ENCODE measurements at places on chromosomes 2 and 18.

DNA sequence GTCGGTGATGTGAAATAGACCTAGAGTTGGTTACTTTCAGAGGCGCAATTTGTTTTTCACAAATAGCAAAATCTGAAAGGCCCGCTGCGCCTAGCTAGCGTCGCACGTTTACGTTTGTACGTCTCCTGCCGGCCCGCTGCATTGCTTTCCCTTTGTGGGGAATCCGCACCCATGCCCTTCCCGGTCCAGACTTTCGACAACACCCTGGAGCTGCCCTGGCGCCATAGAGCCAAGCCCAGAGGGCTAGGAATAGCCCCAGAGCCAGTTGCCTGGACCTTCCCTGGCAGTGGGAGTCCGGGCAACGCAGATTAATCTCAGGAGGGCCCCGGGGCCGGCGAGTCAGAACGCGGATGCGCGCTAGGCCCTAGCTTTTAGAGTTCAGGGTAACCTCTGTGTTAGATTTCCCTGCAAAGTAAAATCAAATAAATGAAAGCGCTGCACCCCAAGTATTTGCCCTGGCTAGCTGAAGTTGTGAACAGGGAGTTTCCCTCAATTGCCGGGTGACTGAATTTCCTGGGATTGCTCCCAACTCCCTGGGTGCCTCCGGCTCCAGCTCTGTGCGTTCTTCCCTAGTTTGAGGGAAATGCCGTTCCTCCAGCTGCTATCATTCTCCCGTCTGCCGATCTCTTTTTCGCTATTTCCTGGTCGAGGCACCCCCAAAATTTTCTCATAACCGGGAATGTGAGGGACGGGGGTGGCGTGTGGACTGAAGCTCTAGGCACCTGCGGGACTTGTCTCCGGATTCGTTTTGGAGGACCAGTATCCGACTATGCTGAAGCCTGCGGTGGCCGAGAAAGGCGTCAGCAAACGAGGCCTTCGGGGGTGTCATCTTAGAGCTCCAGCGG, 1.2 kb upstream of the EN1 start:
- DNase-seq = no peak

DNA sequence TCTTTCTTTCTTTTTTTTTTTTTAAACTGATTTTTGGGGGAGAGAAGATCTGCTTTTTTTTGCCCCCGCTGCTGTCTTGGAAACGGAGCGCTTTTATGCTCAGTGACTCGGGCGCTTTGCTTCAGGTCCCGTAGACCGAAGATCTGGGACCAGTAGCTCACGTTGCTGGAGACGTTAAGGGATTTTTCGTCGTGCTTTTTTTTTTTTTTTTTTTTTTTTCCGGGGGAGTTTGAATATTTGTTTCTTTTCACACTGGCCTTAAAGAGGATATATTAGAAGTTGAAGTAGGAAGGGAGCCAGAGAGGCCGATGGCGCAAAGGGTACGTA, 587 bp downstream of the MEIS1 start:
- no peak for DNase-seq

DNA sequence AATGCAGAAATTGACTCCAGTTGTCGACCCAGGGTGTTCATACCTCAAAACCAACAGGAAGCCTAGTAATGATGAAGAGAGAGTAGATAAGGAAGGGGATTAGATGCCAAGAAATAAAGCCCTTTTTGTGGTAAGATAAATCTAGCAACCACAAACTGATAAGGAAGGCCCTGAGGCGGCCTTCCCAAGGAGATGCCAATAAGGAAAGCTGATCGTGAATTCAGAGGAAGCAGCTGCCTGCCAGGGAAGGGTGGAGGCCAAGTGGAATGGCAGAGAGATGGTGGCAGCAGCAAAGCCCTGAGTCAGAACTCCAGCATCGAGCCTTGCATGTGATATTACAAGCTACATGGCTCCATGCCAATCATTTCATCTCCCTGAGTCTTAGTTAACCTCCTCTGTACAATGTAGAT, 126.3 kb downstream of the IRS1 start:
- no peak for DNase-seq

- no peak for DNase-seq
Measured at GRCh38 chr2:219542931-219543595, 546 bp downstream of the CHPF start.

- DNase-seq = no peak
Measured at GRCh38 chr2:129857200-129857599, 122.3 kb upstream of the RAB6C start.

DNA sequence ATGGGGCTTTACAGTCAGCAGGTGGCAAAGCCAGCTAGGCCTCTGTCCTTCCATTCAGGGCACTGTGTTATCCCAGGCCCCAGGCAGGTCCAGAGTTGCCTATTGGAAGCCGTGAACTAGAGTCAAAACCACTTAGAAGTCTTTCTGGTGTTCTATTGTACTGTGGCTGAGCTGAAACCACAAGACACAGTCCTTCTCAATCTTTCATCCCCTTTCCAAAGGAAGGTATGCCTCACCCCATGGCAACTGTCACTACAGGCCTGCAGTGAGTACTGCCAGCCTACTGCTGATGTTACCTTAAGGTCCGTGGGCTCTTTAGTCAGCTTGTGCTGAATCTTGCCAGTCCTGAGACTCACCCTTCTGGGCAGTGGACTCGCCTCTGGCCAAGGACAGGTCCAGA, 181.6 kb downstream of the GULP1 start:
- no peak for DNase-seq

GRCh38 chr2:165277295-165277694, 38.1 kb downstream of the SCN2A start:
- DNase-seq = no peak

Measured in CD4-positive, alpha-beta T cell treated with Interleukin-2 at 100 ng/mL for 4 hours (primary cell).